M059J (cell line): ENCODE measurements at places on chromosomes 6 and 20. TPM values are rescaled to one million over a fixed set of nuclear protein-coding genes. Genes with fewer than 3 reads are reported as not detected.

DNA sequence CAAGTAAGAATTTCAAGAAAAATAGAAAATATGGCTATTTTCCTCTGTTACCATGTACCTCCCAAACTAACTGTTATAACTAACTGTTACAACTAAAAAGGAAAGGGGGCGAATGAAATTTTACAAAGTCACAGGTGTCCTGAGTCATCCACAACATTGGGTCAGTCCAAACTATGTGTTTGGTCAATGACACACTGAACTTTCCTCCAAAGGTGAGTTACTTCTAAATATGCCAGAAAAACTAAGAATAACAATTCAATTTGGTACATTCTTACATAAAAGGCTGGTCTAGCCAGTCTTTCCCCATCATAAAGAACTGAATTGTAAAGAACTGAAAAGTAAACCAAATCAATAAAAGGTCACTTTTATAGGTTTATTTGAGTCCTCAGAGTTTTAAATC, 44.3 kb downstream of the ILRUN start:
- DNase-seq, result no peak

DNA sequence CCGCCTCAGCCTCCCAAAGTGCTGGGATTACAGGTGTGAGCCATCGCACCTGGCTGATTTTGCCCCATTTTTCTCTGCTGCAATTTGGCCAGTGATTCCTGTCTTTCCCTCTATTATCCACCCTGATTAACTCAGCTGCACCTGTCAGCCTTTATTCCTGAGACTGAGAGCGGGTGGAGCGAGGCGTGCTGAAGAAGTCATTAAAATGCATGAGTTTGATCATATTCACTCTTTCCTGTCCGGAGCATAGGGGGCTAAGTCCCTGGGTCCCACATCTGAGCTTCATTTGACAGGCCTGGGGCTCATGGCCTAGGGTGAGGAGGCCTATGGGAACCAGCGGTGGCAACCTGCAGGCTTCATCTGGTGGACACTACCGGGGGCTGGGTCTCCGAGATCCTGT, 25.7 kb upstream of the CTNNBL1 start:
- DNase-seq, result no peak

BMP7 gene
- total RNA-seq, result 0.02 and 0.22 TPM in 2 replicates

DNA sequence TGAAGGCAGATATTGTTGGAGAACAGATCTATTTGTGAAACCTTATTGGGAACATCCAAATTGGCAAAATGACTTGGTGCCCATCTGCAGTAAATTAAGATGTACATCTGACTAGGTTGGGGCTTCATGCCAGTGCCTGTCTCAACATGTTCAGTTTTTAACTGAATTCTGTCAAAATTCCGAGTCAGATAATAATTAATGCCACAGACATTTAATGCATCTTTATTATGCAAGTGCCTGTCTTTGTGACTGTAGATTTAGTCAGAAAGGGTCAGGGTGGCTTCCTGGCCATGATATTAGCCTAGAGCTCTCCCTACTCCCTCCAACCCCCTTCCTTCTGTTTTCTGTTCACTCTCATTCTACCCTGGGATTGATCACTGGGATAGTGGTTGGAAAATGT, 199.3 kb upstream of the FLRT3 start:
- no peak for DNase-seq

SMLR1 gene
- not detected in 2 replicates for total RNA-seq

SLC22A1 gene
- total RNA-seq, result 0.05 TPM in 1 of 2 replicates, not detected in the other

- no peak for DNase-seq
Observed at GRCh38 chr6:163332575-163332974, 81.9 kb upstream of the QKI start.

PGBD1 gene
- 10.5 and 11.9 TPM in 2 replicates for total RNA-seq

- peak; percentile 24 for DNase-seq
Observed at GRCh38 chr20:53937339-53937741, 133.1 kb downstream of the BCAS1 start.

GRCh38 chr6:32177183-32177787, 920 bp upstream of the RNF5 start:
- DNase-seq, result no peak

GRCh38 chr6:34982424-34982852, 93.4 kb downstream of the ANKS1A start:
- peak; percentile 56 for DNase-seq

DNA sequence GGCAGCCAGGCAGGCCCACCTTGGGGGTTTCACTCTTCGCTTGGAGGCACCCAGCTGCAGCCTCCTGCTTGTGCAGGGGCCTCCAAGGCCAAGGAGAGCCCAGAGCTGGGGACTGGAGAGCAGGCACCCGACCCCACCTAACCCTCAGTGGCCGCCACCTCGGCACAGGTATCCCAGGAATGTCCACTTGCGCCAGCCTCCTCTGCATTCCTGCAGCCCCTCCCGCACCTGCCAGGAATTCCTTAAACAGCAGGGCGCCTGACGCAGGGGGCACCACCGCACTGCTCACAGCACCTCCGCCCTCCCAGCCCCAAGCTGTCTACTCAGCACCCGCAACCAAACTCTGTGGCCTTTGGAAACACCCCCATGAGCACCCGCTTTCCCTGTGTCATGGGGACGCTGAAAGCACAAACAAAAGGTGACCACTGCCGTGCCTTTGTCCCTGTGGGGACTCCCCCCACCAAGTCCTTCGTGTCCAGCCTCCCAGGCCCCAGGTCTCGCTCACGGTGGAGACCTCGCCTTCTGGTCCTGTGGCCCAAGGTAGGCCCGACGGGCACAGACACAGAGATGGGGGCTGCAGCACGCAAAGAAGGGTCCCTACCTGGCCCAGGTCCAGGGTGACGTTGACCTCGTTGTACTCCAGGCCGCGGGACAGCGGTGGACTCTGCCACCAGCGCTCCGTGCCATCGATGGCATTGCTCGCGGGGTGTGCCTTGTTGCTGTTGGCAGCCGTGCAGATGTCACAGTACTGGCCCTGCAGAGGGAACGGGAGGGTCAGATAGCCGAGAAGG, 5.1 kb downstream of the LAMA5 start:
- DNase-seq, result no peak

C20orf96 gene
- total RNA-seq, result 0.91 and 2.2 TPM in 2 replicates

KIFC1 gene
- total RNA-seq, result 130 and 159 TPM in 2 replicates

DNA sequence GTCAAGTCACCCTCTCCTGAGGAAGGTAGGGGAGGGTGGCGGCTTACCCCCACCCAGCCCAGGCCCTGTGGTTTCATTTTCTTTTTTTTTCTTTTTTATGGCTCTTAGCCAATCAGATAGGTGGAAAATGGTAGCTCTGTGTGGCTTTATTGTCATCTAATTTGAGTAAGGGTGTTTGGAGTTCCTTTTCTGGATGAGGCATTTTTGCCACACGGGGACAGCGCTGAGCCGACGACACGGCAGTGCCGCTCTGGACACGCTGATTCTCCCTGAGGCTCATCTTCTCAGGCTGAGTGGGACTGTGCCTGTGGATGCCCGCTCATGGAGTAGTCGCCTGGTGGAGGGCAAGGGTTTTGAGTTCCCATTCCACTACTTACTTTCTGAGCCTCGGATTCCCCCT, 37.6 kb upstream of the ANGPT4 start:
- peak; percentile 18 for DNase-seq

CPXM1 gene
- 0.15 and 0.42 TPM in 2 replicates for total RNA-seq

ZNF184 gene
- total RNA-seq, result 12.3 and 15.9 TPM in 2 replicates

LTB gene
- 2.1 and 4.6 TPM in 2 replicates for total RNA-seq

DNA sequence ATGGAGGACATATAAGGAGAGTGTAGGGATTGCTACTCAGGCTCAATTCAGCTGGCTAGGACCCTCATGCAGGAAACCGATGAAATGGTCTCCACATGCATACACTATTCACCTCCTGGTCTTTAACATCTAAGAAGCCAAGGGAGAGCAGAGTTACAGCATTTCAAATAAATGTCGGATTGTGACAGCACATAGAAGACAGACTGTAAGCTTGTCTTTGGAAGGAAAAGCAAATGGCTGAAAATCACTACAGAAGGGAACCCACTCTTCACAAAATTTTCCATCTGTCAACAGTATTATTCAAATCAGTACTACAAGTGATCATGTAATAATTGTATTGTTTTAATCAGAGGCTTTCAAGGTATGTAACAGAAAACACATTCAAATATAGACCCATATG, 72.9 kb downstream of the ATG5 start:
- peak; percentile 19 for DNase-seq

SNAI1 gene
- total RNA-seq, result 8.4 and 10.6 TPM in 2 replicates

PTPRT gene
- not detected in 2 replicates for total RNA-seq

GRCh38 chr6:80477591-80477990, 371.1 kb downstream of the BCKDHB start:
- peak; percentile 30 for DNase-seq

FAM162B gene
- total RNA-seq, result not detected in 2 replicates
